Islet precursor cell (in vitro differentiated cells): ENCODE measurements at places on chromosomes 2 and 18.

DNA sequence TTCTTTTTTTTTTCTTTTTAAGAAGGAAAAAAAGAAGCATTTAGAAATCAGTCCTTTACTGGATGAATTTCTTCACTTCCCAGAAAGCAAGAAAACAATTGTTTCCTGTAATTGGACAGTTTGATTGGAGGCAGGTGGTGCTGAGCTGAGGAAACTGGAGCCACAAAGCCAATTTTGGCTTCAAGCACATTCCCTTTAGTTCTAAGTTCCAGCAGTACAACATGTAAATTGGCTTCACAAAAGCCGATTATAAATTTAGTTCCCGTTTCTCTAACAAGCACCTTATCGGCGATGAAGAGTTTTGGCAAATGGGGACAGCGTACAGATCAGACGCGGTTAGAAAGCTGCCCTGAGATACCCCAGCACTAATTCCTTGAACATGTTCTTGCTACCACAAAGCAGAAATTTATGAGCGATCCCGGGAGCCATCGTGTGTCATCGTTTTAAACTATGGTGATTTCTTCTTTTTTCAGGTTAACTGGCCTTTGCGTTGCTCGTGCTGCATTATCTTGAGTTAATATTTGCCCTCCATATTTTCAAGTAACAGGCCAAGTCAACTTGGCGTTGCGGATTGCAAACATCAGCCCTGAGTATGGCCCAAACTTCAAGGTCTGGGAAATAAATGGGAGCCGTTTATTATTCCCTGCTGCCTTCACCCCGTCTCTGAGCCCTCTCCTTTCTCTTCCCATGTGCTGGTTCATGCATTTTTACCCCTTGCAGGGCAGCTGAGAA, 190.4 kb upstream of the ID2 start:
- no peak for DNase-seq

GRCh38 chr2:134583462-134583861, 135.3 kb downstream of the TMEM163 start:
- DNase-seq, result no peak

- DNase-seq, result no peak
These were observed 362.0 kb downstream of the CLIP4 start for GRCh38 chr2:29477186-29477585.

GRCh38 chr18:43662657-43663056, 385.4 kb upstream of the SYT4 start:
- no peak for DNase-seq
